Neuronal stem cell (in vitro differentiated cells): ENCODE measurements at places on chromosomes 16 and 17.

DNA sequence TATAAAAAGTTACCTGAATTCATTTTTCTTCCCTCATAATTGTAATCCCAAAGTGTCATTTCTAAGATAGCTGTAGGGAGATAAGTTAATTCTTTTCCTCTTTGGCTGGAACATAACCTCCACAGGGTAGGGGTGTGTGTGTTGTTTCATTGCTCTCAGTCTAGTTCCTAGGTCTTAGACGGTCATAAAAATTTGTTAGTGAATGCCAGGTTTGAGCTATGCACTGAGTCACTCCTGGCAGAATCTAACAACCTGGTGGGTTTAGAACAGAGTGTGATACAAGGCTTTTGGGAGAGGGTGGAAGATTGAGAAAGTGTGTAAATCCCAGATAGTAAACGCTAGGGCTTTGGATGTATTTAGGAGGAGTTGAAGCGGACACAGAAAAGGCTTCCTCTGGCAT, 894 bp upstream of the PHKG2 start:
- H3K4me1 ChIP-seq, result peaks cover 2% of the 10 kb centered on the region
- no peaks in the 10 kb centered on the region for H3K27me3 ChIP-seq
- peaks cover 14% of the 10 kb centered on the region for H3K36me3 ChIP-seq
- H3K4me3 ChIP-seq, result peak overlapping the region; percentile 86
- no peak overlapping the region for H3K27ac ChIP-seq

DNA sequence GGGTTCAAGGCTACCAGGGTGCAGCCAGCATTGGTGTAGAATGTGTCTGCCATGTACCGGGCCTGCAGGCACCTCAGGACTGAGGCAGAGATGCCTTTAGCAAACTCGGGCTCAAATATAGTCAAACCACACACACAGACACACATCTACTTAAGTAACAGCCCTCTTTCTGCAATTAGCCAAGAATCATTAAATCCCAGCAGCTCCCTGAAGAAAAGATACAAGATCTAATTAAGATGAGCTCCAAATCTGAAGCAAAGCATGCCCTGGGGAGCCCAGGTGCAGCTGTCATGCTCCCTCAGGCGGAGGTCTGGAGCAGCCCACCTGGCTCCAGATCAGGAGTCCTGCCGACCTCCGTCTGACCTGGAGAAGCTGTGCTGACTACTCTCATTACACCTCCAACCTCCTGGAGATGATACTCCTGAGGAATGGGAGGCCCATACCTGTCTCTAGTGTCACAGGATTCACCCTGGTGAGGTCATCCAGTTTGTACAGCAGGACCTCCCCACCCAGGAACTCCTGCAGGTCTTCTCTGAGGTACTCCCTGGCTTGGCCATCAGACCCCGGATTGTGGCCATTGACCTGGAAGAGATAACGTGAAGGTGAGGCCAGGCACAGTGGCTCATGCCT, 6.9 kb downstream of the MYO19 start:
- no peak for DNase-seq
- no peak overlapping the region for H3K4me3 ChIP-seq
- no peaks in the 10 kb centered on the region for H3K4me1 ChIP-seq
- no peaks in the 10 kb centered on the region for H3K27me3 ChIP-seq
- peaks cover 47% of the 10 kb centered on the region for H3K36me3 ChIP-seq
- no peak overlapping the region for H3K27ac ChIP-seq

DNA sequence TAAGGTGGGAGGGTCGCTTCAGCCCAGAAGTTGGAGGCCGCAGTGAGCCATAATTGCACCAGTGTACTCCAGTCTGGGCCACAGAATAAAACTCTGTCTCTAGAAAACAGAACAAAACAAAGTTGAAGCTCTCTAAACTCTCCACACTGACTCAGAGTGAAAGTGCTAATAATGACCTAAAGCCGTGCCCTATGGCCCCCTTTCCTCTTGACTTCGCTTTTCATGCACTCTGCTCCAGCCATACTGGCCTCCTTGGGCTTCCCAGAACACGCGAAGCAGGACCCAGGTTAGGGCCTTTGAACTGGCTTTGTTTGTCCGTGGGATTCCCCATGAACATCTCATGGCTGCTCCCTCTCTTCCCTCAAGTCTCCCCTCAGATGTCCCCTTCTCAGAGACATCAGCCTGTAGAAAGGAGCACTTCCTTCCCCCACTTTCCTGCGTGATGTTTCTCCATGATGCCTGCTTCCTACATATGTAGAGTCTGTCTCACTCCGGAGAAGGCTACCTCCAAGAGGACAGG, 18.6 kb upstream of the SPN start:
- DNase-seq, result no peak
- no peak overlapping the region for H3K4me3 ChIP-seq
- H3K27ac ChIP-seq, result no peak overlapping the region
- no peaks in the 10 kb centered on the region for H3K27me3 ChIP-seq

- H3K36me3 ChIP-seq, result no peaks in the 10 kb centered on the region
- no peak for DNase-seq
- no peak overlapping the region for H3K4me3 ChIP-seq
Measured at GRCh38 chr16:10867199-10867598, 9.8 kb upstream of the CIITA start.

DNA sequence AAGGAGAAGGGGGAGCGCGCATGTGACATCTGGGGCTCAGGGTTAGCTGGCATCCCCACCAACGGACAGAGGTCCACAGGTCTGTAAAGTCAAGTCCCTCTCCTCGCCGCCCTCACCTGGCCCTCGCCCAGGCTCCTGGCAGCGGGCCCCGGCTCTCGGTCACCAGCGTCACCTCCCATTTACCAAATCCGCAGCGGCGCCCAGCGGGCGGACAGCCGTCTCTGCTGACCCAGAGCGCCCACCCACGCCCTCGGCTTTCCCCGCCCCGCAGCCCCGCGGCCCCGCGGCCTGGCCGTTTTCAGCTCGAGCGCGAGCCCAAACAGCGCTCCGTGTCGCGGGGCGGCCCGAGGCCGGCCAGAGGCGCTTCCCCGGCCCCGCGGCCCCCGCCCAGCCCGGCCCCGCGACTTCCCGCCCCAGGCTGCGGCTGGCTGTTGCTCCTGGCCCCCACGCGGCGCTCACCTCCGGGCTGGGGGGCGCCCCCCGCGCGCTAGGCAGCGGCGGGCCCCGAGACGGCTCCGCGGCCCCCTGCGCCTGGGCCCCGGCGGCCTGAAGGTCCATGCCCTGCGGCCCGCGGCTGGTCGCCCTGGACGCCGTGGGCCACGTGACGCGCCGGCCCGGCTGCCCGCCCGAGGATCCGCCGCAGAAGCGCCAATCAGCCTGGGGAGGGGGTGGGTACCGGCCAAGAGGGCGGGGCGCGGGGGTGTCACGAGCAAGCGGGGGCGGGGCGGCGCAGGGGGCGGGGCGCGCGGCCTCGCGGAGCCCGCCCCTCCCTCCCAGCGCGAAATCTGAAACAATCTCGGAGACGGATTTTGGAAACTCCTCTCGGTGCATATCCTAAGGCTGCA, at the start of gene COPRS:
Gene COPRS (minus strand): TSS at position 603 of the 845 bp plus-strand sequence. CDS start 45 bp downstream, at position 558.
- H3K4me3 ChIP-seq, result peak within 1 kb of the TSS; percentile 83
- no peak within 1 kb of the TSS for H3K27ac ChIP-seq
- no peaks in the 10 kb centered on the region for H3K27me3 ChIP-seq
- peak; percentile 83 for DNase-seq
- peaks cover 10% of the 10 kb centered on the region for H3K4me1 ChIP-seq
- H3K36me3 ChIP-seq, result peaks cover 5% of the 10 kb centered on the region

- H3K36me3 ChIP-seq, result no peaks in the 10 kb centered on the region
- H3K27me3 ChIP-seq, result no peaks in the 10 kb centered on the region
- H3K4me3 ChIP-seq, result no peak overlapping the region
- no peak overlapping the region for H3K27ac ChIP-seq
- no peak for DNase-seq
- H3K4me1 ChIP-seq, result no peaks in the 10 kb centered on the region
Measured at GRCh38 chr16:11828696-11829095, 22.6 kb downstream of the RSL1D1 start.

- H3K4me1 ChIP-seq, result peaks cover 7% of the 10 kb centered on the region
- H3K27me3 ChIP-seq, result no peaks in the 10 kb centered on the region
- no peak overlapping the region for H3K4me3 ChIP-seq
- peaks cover 3% of the 10 kb centered on the region for H3K36me3 ChIP-seq
- no peak overlapping the region for H3K27ac ChIP-seq
Measured at GRCh38 chr17:41962768-41963434, 3.7 kb upstream of the CNP start.
